ENCODE measurements at places on chromosomes 3 and 15.
A peak's percentile ranks its signal among the peaks of the same experiment; 100 is the strongest.

- no peak for DNase-seq
These were observed 26.3 kb downstream of the CDCP1 start for GRCh38 chr3:45119824-45120358.

GRCh38 chr15:57278439-57278838, 97.9 kb upstream of the CGNL1 start:
- DNase-seq, result no peak

DNA sequence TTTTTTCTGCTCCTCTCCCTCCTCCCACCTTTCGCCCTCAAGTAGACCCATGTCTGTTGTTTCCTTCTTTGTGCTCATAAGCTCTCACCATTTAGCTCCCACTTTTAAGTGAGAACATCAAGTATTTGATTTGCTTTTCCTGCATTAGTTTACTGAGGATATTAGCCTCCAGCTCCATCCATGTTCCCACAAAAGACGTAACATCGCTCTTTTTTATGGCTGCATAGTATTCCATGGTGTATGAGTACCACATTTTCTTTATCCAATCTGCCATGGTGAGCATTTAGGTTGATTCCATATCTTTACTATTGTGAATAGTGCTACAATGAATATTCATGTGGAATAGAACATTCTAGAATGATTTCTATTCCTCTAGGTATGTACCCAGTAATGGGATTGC, 178.6 kb downstream of the RYR3 start:
- DNase-seq, result no peak

- no peak for DNase-seq
These were observed 1287.1 kb upstream of the GBE1 start for GRCh38 chr3:83048556-83048955.

DNA sequence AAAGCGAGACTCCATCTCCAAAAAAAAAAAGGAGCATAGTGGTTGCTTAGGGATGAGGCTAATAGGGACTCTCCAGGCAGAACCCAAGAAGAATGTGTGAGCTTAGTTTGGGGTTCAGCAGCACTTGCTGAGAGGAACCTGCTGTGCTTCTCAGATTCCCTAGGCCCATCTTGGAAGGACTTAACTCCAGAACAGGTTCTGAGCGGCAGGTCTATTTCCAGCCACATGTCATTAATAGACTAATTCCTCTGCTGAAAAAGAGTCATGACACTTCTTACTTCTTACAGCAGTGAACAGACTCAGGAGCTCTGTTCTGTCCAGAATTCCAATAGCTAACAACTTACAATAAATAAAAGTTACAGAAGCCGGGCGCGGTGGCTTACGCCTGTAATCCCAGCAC, 22.5 kb downstream of the RHOA start:
- DNase-seq, result no peak

DNA sequence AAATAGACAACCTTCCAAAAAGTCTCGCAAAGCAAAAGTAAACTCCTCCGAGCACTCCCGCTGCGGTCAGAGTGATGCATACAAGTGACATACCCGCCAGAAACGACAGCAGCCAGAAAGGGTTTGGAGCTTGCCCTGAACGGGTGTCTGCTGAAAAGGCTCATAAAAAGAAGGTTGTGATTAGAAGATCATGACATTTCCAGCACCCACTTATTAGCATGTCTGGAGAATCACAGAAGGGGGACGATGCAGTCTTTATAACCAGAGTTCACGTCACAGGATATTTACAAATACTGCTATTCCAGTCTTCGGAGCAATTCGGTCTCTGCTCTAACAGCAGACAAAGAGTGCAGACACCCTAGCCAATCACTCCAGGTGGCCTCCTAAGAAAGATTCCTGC, 59.1 kb upstream of the FRMD4B start:
- no peak for DNase-seq

DNA sequence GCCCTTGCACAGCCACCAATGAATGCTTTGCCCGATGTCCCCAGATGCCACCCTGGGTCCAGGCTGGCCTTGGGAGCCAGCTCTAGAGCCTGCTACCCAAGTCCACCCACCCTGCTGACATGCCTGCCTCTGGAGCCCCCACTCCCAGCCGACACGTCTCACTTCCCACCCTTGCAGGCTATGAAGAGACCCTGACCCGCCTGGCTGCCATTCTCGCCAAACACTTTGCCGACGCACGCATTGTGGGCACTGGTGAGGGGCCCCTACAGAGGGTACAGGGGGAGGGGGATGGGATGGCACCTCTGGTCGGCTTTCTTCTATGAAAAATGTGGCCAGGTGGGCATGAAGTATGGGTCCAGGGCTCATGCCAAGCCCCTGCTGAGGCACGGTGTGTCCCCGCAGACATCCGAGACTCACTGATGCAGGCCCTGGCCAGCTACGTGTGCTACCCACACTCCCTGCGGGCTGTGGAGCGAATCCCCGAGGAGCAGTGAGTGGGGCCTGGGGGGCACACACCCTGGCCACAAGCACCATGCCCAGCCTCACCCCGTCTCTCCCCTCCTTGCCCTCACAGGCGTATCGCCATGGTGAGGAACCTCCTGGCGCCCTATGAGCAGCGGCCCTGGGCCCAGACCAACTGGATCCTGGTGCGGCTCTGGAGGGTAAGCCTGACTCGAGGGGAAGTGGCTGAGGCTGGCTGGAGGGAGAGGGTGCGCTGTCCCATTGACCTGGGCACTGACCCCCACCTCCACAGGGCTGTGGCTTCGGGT, 6.0 kb downstream of the AMIGO3 start:
- DNase-seq, result no peak

DNA sequence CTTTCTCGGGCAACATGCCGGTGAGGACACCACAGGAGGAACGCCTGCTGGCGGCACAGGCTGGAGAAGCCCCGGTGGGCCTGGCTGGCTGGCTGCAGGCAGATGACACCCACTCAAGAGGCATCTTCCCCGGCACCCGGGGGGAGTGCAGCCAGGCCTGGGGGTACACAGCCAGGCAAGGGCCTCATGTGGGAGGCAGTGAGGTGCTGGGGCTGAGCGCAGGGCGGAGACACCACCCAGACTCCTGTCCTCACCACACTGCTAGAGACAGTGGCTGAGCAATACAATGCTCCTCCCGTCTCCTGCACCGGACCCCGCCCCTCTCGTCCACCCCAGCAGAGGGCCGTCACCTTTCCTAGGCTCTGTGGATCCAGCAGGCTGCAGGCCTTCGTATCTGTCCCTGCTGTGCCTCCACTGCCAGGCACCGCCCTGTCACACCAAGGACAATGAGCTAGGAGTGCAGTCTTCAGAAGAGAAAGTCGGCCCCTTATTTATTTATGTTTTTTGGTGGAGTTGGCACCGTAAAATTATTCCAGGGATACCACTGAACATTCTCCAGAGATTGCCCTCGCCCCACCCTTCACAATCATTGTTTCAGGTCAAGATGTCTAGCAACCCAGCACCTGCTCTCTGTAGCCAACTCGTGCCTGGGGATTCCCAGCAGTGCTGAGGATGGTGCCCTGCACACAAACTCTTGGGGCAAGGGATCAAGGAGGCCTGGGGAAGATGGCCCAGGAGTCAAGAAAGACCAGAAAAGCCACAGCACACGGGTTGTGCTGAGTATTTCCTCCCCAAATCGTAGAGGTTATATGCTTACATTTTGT, 129.1 kb downstream of the ATP10A start:
- DNase-seq, result no peak

- DNase-seq, result no peak
These were observed 189.6 kb upstream of the MCTP2 start for GRCh38 chr15:94041746-94042145.

GRCh38 chr15:73375755-73376305, 7.1 kb upstream of the HCN4 start:
- no peak for DNase-seq

- peak; percentile 12 for DNase-seq
These were observed at the start of gene ATP13A3 for GRCh38 chr3:194486540-194487288. TSS of gene ATP13A3 (minus strand) at chr3:194487002. CDS start at chr3:194462190, 24,812 bp downstream.

- DNase-seq, result no peak
These were observed at the start of gene MEIS2 for GRCh38 chr15:37100109-37100965. TSS of gene MEIS2 (minus strand) at chr15:37100549. CDS start at chr15:37099466, 1,083 bp downstream.

DNA sequence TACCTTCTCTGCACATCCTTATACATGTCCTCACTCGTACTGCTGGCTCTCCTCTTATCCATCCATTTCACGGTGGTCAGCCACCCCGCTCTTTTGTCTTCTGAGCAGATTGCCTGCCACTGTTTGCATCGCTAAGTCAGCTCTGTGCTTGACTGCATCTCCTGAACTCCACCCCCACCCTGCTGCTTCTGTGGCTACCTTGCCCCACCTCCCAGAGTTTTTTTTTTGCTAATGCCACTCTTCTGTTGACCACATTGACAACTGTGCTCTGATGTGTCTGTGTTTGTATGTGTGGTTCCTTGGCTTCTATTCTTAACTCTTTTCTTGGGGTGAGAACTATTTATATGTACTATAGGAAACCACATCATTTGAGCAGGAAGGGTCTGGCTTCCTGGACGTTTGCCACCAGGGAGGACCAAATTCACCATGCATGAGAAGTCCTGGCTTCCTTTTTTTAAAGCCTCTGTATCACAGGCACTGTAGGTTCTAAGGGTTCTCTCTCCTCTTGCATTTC, 12.8 kb upstream of the MTMR10 start:
- no peak for DNase-seq

- no peak for DNase-seq
These were observed 16.9 kb upstream of the RBPMS2 start for GRCh38 chr15:64792282-64792681.

GRCh38 chr15:27059610-27060202, 88.7 kb downstream of the GABRG3 start:
- DNase-seq, result peak; percentile 59

GRCh38 chr3:182005219-182005618, 293.5 kb downstream of the SOX2 start:
- DNase-seq, result no peak

- DNase-seq, result no peak
These were observed 527.7 kb upstream of the TGFBR2 start for GRCh38 chr3:30078736-30079135.

GRCh38 chr3:72009851-72010443, 225.0 kb upstream of the PROK2 start:
- DNase-seq, result no peak

DNA sequence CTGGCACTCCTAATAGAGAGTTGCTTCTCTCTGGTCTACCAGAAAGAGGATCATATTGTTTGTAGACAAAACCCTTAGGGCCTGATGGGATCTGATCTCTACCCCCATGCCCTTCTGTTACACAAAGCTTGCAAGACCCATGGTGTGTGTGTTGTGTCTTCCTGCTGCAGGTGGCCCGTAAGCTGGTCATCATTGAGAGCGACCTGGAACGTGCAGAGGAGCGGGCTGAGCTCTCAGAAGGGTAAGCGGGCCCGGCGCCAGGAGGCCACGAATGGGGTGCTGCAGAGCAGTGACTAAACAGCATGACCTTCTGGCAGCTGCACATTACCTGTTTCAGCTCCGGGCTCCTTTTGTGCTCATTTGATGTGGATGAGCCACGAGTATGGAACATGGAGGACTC, 18.2 kb downstream of the TPM1 start:
- DNase-seq, result no peak

- no peak for DNase-seq
These were observed 64.0 kb downstream of the GLB1 start for GRCh38 chr3:33032938-33033337.

DNA sequence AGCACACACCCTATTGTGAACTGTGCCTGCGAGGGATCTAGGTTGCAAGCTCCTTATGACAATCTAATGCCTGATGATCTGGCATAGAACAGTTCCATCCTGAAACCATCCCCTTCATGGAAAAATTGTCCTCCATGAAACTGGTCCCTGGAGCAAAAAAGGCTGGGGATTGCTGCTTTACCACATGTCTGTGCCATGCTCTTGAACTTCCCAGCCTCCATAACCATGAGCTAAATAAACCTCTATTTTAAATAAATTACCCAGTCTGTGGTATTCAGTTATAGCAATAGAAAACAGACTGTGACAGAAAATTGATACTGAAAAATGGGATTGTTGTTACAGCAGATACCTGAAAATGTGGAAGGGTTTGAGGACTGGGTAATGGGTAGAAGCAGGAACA, 162.7 kb downstream of the RAB11A start:
- no peak for DNase-seq

DNA sequence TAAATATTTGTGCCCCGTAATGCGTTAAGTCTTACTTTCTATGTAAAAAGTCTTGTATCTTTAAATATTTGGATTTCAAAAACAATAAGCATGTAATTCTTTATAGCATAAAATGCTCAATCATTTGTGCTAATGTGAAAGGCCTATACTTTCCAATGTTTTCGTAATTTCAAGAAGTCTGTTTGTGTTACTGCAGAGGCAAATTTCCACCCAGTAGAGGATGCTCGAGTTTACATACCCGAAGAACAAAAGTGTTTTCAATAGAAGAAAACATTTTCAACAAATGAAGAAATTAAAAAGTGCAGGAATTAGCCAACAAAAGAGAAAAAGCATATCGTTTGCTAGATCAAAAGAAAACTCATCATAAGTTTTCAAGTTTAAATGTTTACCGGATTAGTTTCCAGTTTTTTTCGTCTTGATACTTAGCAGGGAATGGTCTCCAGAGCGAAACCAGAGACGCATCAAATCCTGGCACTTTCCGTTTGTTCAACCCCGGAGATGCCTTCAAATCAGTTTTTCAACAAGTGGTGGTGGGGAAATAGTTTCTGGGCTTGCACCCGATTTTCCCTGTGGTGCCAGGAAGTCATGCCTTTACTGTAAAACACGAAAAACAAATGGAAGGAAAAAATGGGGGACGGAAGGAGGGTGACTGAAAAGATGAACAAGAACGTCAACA, 1.0 kb downstream of the CGGBP1 start:
- DNase-seq, result no peak

DNA sequence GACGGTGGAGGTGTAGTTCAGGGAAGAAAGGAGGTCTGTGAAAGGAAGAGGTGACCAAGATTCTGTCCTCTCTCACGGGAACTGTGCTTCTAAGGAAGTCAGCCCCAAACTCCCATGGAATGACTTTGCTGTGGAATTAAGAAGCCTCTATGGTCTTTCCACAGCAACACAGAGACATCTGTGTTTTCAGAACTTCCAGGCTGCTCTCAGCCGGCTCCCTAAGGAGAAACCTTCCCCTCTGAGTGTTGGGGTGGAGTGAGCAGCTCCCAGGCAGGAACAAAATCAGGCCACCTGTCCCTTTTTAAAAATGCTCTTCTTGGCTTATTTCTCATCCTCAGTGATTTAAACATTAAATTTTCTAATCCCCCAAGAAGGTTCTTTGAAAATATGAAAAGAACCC, 53.3 kb upstream of the SNRK start:
- no peak for DNase-seq

DNA sequence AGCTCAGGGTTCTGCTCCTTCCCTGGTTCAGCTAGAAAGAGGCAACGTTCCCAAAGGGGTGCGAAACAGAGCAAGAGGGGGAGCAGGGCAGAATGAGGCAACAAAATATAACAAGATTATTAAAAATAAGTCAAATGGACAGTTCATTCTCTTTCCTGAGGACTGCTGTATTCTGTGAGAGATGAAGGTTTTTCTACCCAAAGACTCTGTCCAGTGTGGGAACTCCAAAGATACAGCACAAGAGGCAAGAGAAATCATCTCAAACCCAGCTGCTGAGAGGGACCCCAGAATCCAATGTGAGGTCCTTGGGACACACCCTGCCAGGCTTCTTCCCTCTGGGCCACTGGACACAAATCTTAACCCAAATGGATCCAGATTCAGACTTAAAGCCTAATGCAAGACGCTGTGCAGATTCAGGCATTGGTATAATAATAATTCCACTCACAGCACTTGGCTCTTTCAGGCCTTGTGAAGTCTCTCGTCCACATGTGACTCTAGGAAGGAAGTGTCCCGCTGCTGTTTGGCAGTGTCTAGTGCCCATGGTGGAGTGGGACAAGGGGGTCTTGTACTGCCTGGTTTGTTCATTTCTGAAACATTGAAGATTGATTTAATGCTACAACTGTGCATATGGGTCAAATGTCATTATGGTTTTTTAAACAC, 14.5 kb upstream of the ARHGAP31 start:
- DNase-seq, result no peak

- DNase-seq, result no peak
These were observed 30.5 kb downstream of the KLF13 start for GRCh38 chr15:31357148-31357547.

Measured in iPS DF 19.7 (cell line).